Kidney tubule cell (primary cell): ENCODE measurements at places on chromosomes 16 and 17.

GRCh38 chr17:1908699-1909309 lies 79.0 kb downstream of the RPA1 start:
- DNase-seq: peak; percentile 71

- DNase-seq: no peak
Observed at GRCh38 chr17:8700546-8700945, 44.1 kb downstream of the CCDC42 start.

GRCh38 chr16:3485821-3486505 lies 9.3 kb downstream of the C16orf90 start:
- no peak for DNase-seq

DNA sequence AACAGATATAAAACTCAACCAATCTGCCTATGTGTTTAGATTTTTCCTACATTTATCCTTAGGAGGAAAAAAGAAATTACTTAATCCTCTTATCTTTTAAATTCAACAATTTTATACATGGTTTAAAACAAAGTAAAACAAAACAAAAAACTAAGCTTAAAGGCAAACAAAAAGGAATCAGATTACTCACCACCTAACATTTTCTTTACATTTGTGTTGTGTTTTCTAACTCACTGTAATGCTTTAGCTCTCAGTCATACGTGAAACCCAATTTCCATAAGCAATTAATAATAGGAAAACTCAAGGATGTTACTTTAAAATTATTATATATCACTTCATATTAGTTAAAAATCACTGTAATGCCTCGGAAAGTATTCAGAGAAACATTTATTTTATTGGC lies 6.7 kb upstream of the IRX5 start:
- DNase-seq: no peak

DNA sequence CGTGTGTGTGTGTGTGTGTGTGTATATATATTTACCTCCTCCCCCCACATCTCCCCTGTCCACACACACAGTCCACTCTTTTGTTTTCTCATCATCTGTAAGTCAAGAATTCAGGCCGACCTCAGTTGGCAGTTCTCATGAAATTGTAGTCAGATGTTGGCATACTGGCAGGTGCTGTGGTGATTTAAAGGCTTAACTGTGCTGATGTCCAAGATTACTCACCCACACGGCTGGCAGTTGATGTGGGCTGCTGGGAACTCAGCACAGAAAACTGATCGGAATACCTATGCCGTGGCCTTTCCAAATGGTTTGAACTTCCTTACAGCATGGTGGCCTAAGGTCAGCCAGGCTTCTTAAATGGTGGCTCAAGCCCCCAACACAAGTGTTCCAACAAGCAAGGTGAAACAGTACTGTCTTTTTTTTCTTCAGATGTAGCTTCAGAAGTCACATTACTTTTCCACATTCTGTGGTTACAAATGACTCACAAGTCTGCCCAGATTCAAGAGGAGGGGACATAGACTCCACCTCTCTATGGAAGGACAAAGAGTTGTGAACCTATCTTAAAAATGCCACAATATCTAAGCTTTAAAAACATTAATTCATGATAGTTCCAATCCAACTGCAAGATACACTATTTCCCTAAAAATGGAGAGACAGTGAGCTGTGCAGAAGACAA lies 198.5 kb upstream of the HS3ST4 start:
- no peak for DNase-seq

DNA sequence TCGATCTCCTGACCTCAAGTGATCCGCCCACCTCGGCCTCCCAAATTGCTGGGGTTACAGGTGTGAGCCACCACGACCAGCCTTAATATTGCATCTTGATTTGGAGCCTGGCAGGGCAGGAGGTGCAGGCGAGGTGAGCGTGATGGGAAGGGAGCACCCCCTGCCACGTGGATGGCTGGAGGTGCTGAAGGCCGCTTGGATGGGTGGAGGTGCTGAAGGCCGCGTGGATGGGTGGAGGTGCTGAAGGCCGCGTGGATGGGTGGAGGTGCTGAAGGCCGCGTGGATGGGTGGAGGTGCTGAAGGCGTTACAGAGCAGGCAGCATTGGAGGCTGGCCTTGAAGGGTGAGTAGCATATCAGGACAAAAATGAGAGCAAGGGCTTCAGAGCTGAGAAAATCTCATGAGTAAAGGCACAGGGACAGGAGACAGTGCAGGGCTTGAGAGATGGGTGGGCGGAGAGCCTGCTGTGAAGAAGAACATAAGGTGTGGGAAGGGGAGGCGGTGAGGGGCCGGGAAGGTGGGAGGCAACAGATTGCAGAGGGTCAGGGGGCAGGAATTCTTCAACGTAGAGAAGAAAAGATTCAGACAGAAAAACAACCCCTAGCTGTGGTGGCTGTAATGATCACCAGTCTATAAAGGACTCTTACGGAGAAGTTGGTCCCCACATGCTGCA lies 101.7 kb upstream of the SEC14L1 start:
- DNase-seq: no peak

DNA sequence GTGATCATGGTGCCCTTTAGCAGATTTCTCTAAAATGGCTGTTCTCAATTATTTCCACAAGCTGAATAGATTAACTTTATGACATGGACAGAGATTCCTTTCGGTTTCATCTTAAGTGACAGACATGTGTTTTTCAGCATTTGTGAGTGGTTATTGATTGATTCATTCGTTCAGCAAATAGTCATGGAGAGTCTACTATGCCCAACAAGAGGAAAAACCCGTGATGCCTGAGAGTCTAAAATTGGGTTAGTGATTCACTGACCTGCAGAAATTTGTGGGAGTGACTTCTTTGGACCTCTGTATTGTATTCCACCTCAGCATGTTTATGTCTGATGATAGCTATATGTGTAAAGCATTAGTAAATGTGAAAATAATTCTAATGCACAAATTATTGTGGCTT lies 28.0 kb upstream of the DUSP14 start:
- peak; percentile 43 for DNase-seq

GRCh38 chr17:70034158-70034557 lies 40.9 kb upstream of the KCNJ16 start:
- DNase-seq: no peak

GRCh38 chr17:55417411-55418268 lies 4.0 kb downstream of the MMD start:
- no peak for DNase-seq

GRCh38 chr16:69318911-69319289 lies 7.8 kb downstream of the VPS4A start:
- DNase-seq: no peak

DNA sequence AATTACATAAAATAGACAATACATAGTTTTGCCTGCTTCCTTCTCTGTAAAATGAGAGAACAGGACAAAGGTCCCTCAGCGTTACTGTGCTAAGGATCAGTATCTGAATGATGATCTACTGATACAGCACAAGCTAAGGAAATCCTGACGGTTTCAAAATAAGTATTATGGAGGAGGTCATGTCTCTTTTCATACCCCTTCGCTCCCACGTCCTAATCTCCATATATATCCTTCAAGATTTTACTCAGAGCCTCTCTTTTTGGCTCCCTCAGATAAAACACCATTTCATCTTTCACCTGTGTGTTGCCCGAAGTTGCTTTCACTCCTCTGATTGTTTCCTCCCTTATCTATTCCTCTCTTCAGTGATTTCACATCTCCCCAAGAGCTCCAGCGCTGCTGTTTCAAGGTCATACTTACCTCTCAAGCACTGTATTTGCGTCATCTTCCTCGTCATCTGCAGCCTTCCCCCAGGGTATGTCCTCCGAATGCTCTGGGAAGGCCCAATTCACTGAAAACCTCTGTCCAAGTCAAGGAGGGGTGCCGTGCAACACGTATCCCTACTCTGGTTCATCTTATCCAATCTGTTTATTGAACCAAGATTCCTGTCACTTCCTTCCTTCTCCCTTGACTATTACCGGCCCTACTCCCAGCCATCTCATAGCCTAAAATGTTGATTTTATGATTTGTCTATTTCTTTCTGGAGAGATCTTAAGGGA lies 1.2 kb upstream of the BLTP2 start:
- no peak for DNase-seq

- DNase-seq: no peak
Observed at GRCh38 chr17:57109393-57110151, 24.5 kb downstream of the AKAP1 start.

GRCh38 chr17:73401911-73402310 lies 90.1 kb upstream of the CDC42EP4 start:
- DNase-seq: peak; percentile 5

GRCh38 chr16:82824408-82824807 lies 197.6 kb downstream of the CDH13 start:
- no peak for DNase-seq

DNA sequence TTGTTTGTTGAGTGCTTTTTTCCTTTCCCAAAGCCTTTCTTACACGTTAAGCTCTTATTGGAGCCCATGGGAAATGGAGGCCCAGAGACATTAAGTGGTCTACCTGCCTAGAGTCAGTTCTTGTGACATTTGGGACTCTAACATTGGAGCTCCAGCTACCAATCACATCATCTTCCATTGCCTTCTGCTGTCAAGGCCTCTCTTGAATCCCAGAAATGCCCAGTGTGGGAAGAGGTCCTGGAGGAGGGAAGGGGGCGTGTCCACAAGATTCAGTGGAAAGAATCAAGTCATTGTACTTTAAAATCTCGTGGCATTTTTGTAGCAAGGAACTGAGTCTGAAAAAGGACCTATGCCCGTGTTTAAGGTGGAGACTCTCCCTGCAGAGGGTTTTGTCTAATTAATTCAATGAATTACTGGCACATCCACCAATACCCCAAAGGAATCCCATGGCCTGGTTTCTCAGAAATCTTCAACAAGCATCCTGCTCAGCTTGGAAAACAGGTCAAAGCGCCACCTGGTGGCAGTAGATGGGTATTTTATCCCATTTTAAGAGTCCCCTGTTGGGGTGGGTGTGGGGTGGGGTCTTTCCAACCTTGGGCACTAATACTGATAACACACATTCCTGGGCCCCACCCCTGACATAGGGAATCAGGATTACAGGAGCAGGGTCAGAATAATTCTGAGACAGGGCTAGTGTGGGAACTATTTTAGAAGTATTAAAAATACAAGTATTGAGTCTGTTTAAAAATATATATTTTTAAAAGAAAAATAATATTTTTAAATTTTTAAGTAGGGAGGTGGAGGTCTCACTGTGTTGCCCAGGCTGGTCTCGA lies 24.6 kb downstream of the GPT2 start:
- peak; percentile 67 for DNase-seq

DNA sequence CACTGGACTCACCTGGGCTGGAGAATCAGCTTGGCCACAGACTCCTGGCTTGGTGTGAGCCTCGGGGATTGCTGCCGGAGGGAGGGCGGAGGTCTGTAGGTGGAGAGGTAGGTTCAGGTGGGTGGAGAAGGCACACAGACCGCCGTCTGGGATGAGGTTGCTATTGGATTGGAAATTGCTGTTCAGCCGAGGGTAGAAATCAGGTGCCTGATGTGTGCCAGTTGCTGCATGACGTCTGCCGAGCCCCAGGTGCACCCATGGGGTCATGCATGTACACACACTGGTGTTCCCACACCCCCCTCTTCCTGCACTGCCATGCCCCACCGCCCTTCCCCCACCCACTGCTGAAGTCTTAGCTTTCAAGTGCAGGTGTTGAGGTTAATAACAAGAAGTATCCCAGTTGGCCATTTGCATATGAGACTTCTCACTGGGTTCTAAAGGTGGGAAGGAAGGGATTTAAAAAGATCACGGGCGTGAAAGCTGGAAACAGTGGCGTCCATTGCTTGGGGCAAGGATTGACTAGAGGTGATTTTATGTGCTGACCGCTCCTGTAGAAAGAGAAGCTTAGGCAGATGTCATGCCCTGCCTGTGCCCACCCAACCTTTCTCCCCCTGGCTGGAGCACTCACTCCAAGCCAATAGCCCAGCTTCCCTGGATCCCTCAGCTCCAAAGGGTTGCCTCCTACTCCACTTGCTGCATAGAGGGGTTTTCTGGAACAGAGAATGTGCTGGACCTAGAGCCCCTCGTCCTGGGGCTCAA lies 193.6 kb downstream of the CCDC182 start:
- DNase-seq: no peak

DNA sequence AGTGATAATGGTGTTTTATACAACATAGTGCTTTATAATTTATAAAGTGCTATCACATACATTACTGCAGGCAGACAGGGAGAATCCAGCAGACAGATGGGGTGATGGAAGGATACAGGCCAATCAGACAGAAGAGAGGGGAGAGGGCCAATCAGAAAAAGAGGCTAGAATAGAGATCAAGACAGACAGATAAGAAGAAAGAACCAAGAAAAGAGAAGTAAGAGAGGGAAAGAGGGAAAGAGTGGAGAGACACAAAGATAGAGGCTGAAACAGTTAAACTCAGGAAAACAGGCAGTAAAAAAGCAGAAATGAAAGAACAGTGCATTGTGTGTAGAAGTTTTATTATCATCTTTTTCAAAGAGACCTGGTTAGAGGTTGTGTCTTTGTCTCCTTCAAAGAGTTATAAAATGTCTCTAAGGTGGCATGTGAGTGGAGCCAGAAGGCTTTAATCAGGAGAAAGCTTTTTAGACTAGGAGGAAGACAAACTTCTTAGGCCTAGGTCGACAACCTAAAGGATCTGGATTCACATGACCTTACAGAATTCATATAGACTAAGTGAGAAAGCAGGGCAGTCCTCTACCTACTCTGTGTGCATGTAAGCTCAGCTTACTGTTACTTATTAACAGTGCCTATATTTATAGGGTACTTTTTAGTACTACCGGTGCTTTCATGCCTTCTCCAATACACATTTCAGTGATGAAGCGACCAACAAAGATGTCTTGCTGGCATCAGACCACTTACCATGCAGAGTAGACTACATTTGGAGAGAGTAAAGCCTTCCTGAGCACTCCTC lies 8.3 kb upstream of the CHD3 start:
- no peak for DNase-seq

GRCh38 chr17:72955391-72956140 lies 136.9 kb downstream of the SLC39A11 start:
- DNase-seq: no peak

DNA sequence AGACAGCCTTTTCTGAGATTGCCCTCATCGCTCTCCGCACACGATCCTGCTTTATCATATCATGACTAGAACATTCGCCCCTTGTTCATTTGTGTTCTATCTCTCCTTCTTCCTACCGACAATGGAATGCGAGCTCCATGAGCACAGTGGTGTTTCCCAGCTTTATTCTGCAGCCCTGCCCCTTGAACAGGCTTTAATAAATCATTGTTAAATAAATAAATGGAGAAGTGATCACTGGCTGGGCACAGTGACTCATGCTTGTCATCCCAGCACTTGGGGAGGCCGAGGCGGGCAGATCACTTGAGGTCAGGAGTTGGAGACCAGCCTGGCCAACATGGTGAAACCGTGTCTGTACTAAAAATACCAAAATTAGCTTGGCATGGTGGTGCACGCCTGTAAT lies 1063.3 kb upstream of the EEF2KMT start:
- no peak for DNase-seq
